ENCODE measurements at places on chromosomes 2 and 18. TPM values are rescaled to one million over a fixed set of nuclear protein-coding genes. Genes with fewer than 3 reads are reported as not detected.

Gene GAL3ST2
- not detected for total RNA-seq

Gene SLC14A1
- 12.4 TPM for total RNA-seq

Gene GNLY
- total RNA-seq, result 2.3 TPM

GRCh38 chr2:241560162-241560882 lies 1.8 kb downstream of the BOK start:
- DNase-seq, result no peak

DNA sequence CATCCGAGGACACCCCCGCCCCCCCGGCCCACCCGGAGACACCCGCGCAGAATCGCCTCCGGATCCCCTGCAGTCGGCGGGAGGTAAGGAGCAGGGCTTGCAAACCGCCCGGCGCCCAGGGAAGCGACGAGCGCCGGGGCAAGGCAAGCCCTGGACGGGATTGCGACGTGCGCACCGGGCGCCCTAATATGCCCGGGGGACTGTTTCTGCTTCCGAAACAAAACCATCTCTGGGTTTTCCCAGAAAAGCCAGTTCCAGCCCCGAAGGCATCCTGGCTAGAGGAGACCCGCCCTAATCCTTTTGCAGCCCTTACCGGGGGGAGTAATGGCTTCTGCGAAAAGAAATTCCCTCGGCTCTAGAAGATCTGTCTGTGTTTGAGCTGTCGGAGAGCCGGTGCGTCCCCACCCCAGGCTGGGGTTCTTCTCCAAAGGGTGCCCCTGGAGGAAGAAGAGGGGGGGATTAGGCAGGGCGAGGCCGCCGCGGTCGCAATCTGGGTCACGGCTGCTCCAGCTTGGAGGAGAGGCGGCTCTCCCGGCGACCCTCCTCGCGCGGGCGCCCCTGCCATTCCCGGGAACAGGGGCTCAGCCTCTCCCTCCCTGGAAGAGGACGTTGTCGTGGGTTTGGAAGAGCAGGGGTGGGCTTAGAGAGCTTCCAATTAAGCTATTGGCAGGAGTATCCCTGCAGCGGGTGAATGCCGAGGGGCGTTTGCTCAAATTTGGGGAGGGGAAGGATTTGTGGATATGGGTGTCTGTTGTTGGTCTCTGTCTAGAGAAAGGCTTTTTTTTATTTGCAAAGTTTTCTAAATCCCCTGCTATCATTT lies 521 bp downstream of the MYCN start:
- DNase-seq, result no peak

Measured in cardiac septum (tissue), 1 donor.